ENCODE measurements at places on chromosomes 5 and 9. TPM values are rescaled to one million over a fixed set of nuclear protein-coding genes. Genes with fewer than 3 reads are reported as not detected.

Gene WDR31
- 7.9 TPM for polyA plus RNA-seq

Gene SLC34A1
- polyA plus RNA-seq: 315 TPM

Gene C9orf72
- polyA plus RNA-seq: 14.3 TPM

Gene ACTL7B
- polyA plus RNA-seq: not detected

Gene EFNA5
- polyA plus RNA-seq: 28.2 TPM

Gene SLC26A2
- 19.9 TPM for polyA plus RNA-seq

DNA sequence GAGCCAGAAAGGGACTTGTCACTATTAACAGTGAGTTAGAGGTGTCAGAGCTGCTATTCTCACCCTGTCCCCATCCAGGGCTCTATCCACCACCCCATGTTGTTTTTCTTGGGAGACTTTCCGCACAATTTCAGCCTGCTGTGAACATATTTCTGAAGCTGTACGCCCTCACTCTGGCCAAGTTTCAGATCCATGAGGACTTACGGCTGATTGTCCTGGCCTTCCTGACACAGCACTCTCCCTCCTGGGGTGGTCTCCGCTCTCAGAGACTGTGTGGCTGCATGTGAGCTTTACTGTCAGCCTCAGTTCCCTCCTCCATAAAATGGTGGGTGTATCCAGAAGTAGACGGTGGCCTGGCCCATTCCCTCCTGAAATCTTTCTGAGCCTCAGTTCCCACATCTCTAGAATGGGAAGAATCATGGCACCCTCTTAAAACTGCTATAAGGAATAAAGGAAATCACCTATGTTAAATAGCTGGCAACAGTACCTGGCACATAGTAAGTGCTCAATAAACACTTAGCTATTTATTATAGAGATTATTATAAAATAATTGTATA lies 804 bp upstream of the IL17B start:
- no peak for DNase-seq

GRCh38 chr5:17340379-17340778 lies 122.9 kb downstream of the BASP1 start:
- DNase-seq: no peak

DNA sequence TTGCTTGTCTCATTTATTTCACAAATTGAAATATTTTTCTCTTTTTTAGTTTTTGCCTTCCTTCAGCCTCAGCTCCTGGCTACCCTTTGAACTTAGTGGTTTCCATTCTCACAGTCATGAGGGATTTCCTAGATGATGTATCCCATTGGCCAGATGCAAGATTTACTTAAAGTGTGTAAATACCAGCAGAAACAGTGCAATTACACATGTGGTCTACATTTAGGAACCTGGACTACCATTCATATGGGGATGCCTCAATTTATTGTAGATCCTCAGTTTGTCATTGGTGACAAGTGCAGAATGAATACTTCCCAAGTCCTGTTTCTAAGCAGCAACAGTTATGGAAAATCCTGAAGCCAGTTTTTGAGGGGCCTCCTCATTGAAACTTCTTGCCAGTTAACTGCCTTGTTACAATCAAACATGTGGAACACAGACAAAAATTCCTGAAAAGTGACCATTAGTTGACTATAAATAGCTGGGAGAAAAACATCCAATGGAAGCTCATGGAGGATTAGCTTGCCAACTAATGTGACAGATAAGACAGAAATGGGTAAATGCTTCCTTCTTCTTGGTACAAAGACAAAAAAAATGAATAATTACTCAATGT lies 113.6 kb upstream of the FER start:
- no peak for DNase-seq

- no peak for DNase-seq
Observed at GRCh38 chr9:35366627-35367026, 123.3 kb upstream of the RUSC2 start.

DNA sequence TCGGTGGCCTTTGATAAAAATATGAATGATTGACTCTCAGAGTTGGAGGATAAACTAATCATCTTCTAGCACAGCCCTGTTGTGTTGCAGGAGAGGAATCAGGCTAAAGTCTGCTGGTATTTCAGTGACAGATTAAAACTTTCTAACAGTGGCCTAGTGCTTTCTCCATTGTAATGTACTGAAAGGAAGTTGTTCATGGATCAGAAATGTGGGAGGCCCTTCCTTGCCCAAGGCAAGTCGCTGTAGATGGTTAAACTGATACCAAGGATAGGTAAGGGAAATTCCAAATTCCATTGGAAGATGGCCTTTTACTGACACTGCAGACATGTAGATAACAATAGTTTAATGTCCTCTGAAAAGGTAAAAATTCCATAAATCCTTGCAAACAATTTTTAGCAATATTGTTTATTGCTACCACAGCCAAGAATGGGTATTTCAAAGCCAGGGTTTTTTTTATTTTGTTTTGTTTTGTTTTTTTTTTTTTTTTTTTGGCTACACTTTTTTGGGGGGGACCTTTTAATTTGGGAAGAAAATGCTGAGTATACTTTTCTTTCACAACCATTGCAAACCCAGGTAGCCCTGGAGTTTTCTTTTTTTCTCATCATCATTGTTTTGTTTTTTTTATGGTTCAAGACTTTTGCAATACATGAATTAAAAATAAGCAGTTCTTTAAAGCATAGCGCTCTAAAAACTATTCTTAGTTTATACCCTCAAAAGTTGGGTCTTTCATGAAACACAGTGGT lies 35.5 kb downstream of the WDR36 start:
- no peak for DNase-seq

- no peak for DNase-seq
Observed at GRCh38 chr5:29203049-29203448, 1990.4 kb upstream of the CDH6 start.

GRCh38 chr5:164482351-164482750 lies 976.9 kb downstream of the MAT2B start:
- DNase-seq: no peak

- DNase-seq: no peak
Observed at GRCh38 chr9:83633676-83634075, 10.7 kb downstream of the IDNK start.

- DNase-seq: no peak
Observed at GRCh38 chr5:62486672-62487071, 74.1 kb downstream of the IPO11 start.

DNA sequence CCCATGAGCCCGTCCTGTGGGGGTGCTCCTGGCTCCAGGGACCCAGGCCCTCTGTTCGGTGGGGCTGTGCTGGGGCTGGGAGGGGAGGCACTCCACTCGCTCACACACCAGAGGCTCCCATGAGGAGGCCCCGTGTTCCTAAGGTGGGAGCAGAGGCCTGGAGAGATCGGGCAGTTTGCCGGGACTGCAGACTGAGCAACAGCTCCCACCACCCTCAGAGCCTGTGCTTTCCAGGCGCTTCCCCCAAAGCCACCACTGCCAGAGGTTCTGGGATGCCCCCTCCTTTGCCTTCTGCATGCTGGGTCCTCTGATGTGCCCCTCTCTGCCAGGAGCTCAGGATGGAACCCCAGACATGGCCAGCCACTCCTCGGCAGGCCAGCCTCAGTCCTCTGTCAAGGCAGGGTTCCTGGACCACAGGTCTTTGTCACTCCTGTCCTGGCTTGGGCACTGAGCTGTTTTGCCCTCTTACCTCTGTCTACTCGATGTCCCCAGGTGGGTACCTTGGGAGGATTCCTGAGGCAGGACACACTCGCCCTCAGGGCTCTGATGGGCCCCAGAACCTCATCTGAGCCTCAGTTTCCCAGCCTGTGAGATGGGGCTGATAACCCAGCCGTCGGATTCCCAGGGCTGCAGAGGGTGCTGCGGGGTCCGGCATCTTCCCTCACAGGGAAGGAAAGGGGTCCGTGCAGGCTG lies 80.8 kb downstream of the TSPAN17 start:
- no peak for DNase-seq

GRCh38 chr9:118230329-118230728 lies 526.1 kb downstream of the TLR4 start:
- no peak for DNase-seq

DNA sequence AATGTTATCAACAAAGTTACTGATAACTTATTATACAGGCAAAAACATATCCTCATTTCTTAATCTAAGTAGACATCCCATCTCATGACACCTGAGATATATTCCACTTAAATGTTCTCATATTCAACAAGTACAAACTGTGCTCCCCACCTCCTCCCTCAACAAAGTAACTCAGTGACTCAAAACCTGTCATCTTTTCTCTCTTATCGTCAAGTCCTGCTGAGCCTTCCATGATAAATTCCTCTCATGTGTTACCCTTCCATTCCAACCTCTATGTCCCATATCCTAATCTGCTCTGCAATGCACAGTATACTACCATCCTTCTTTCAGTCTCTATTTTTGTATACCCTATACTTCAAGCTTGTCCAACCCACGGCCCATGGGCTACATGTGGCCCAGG lies 13.6 kb downstream of the RNF145 start:
- no peak for DNase-seq

DNA sequence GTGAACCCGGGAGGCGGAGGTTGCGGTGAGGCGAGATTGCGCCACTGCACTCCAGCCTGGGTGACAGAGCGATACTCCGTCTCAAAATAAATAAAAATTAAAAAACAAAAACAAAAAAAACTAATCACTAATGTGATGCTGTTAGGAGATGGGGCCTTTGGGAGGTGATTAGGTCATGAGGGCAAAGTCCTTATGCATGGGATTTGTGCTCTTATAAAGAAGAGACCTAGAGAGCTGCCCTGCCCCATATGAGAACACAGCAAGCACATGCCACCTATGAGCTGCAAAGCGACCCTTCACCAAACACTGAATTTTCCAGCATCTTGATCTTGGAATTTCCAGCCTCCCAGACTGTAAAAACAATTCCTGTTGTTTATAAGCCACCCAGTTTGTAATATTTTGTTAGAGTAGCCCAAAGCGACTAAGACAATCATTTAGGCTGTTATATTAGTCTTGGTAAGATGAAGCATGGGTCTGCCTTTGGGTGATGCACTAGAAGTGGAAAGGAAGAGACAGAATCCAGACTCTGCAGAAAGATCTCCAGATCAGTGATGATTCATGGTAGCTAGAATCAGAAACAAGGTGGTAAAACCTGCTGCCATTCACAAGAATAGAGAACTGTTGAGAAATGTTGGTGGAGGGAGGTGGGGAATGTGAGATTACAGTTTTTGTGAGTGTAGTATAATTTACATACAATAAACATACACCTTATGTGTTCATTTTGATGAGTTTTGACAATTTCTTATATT lies 26.2 kb downstream of the GPR21 start:
- DNase-seq: no peak

GRCh38 chr5:106397700-106398099 lies 1273.0 kb downstream of the EFNA5 start:
- DNase-seq: no peak

GRCh38 chr5:1159341-1159675 lies 42.1 kb upstream of the SLC6A19 start:
- no peak for DNase-seq

DNA sequence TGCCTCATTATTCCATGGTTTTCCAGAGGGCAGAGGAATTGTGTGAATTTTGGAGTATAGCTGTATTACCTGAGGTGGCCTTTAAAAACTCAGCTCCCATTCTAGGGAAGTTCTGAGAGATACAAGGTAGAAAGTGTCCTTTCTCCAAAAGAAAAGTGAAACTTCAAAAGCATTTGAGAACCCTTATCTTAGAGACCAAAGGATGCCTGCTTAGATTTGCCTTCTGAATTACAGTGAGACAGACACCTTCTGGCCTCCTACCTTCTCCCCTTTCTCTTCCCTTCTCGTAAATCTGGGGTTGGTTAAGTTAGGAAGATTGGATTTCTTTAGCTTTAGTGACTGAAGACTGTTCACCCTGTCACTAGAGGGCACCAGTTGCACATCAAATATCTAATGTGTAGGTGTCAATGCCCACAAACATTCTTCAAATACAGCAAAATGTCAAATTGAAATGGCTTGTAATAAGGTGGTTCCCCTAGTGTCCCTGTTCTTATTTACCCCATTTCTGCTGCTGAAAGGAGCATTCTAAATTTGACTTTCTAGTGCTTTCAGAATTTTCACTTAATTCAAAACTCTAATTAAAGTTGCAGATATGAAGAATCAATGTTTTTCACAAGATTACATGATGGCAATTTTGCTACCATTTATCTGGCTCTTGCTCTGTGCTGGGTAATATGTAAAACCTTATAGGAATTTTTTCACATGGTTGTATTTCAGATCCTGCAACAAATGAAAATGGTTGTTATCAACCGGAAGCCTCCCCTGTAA lies 46.7 kb downstream of the PRRC1 start:
- DNase-seq: peak; percentile 61

DNA sequence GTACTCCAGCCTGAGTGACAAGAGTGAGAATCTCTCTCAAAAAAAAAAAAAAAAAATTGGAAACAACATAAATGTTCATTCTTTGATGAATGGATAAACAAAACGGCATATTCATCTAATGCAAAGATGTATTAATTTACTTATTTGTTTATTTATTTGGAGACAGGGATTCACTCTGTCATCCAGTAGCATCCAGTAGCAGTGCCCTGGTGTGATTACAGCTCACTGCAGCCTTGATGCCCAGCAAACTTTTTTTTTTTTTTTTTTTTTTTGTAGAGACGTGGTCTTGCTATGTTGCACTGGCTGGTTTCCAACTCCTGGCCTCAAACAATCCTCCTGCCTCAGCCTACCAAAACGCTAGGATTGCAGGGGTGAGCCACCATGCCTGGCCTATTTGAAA lies 24.4 kb downstream of the OR2V2 start:
- DNase-seq: no peak

GRCh38 chr9:136007934-136008692 lies 46.9 kb upstream of the UBAC1 start:
- no peak for DNase-seq

DNA sequence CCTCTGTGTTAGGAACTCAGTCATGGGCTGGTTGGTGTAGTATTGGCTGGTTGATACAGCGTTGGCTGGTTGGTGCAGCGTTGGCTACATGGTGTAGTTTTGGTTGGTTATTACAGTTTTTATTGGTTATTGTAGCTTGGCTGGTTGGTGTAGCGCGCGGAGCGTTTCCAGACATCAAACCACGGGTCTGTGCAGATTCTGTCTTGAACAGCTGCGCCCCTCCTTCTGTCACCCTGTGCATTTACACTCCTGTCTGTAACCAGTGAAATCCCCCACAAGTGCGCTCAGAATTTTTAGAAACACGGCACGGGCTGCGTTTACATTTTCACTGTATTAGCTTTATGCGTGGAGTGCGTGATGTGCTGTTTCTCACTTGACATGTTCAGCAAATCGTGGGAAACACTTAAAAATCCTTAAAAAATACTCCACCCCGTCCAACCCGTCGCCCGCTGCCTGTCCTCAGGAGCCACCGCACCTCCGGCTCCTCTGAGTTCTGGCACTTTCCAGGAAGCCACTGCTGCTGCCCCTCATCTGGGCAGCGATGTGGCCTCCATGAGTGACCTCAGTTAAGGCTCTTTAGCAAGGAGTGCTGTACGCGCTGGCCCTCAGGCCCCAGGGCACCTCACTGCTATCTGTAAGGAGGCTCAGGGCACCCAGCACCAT lies 20.8 kb downstream of the NKD2 start:
- no peak for DNase-seq

DNA sequence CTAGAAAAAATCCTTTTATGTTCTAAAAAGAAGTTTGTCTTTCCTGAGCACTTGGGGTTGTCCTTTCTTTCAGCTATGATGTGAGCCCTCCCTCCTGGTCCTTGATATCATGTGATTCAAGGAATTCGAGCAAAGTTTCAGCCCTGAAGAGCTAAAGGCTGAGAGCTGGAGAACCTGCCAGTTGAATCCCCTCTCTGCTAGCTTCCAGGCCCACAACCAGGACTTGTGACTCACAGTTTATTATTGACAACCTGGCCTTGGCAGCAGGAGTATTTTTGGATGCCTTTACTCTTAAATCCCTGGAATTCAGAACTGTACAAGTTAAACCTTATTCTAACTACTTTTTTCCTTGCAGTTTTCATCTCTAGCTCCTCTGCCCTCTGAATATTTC lies 182.8 kb downstream of the SPOCK1 start:
- DNase-seq: no peak

- no peak for DNase-seq
Observed at GRCh38 chr5:139431706-139432105, 7.6 kb downstream of the DNAJC18 start.

- DNase-seq: peak; percentile 9
Observed at GRCh38 chr9:97633859-97634490, 354 bp downstream of the NCBP1 start.

Measured in renal cortex interstitium (tissue), 15 donors.